ENCODE measurements at places on chromosomes 2 and 18.

- DNase-seq, result no peak
These were observed 58.0 kb upstream of the ARL5A start for GRCh38 chr2:151886241-151886640.

- peak; percentile 32 for DNase-seq
These were observed 33.5 kb downstream of the KLHL29 start for GRCh38 chr2:23418461-23418911.

DNA sequence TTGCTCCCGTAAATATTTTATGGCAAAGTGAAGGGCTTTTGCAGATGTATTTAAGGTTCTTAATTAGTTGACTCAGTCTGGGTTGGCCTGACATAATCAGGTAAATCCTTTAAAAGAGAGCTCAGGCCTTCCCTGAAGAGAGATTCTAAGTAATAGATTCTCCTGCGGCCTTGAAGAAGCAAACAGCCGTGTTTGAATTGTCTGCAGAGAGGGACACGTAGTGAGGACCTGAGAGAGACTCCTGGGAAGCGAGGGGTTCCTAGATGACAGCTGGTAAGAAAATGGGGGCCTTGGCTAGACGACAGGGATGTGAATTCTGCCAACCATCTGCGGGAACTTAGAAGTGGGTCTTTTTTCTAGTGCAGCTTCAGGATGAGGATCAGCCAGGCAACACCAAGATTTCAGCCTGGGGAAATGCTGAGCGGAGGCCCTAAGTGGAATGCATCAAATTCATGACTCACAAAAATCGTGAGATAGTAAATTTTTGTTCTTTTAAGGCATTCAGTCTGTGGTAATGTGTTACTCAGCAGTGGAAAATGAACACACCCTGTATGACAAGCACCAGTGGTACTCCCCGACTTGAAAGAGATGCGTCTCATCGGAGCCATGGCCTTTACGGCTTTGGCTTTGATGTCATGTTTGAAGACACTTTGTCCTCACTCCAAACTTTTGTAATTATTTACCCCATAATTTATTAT lies 62.1 kb upstream of the SMIM21 start:
- peak; percentile 93 for DNase-seq

DNA sequence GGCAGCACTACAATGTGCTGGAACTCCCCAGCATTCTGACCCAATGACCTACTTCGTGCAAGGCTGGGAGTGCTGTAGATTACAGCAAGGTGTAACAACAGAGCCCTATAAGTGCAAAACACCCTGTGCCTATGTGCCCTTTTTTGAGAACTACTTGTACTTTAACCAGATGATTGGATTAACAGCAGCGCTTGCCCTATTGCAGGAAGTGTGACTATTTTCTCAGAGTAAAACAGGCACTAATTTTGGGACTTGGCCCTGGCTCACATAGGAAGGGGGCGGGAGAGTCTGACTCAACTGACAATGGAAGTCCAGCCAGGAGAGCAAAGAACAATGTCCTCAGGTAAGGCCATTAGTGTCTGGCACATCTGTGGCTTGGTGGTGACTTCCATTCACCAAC lies 35.6 kb upstream of the RNF125 start:
- no peak for DNase-seq

GRCh38 chr2:237873421-237873831 lies 14.0 kb downstream of the RAMP1 start:
- no peak for DNase-seq

- no peak for DNase-seq
These were observed 25.5 kb upstream of the CTNNA2 start for GRCh38 chr2:79487399-79487798.

DNA sequence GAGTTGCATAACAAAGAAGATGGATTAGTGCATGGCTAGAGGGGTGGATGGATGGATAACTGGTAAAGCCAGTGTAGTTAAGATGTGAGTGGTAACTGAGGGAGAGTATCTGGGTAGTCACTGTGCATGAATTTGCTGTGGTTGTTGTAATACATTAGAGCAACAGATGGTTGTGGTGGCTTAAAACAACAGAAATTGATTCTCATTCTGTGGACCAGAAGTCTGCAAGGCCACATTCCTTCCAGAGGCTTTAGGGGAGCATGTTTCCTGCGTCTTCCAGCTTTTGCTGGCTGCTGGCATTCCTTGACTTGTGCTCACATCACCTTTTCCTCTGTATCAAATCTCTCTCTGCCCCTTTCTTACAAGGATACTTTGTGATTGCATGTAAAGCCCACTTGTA lies 155.4 kb downstream of the ASB1 start:
- DNase-seq, result peak; percentile 68

DNA sequence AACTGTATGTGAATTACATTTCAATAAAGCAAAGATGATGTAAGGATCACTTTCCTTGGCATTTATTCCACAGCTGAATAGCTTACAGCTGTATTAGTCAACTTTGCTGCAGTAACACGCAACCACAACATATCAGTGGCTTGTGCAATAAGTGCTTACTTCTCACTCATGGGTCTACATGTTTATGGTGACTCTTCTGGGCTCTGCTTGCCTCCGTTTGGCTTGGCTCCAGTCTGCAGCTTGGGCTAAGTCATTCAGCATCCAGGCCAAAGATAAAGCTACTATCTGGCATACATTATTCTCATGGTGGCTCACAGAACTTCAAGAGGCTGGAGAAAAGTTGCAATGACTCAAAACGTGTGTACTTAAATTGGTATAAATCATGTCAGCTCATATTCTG lies 355.0 kb downstream of the RNF144A start:
- DNase-seq, result peak; percentile 78

DNA sequence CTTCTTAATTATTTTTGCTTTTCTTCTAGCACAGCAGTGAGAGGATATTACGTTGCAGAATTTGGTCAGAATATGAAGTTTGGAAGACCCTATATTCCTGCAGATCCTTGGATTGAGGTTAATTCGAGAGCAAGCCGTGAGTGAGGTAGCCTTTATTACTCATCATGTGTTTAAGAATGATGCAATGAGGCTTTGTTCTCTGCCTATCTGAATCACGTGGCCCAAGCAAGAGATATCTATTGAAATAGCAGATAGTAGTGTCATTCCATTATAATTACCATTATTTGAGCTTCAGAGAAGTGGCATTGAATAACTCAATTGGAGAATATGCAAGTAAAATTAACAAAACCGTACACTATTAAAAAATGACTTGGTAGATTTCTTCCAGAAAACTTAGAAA lies 641.1 kb downstream of the TMEM182 start:
- no peak for DNase-seq

DNA sequence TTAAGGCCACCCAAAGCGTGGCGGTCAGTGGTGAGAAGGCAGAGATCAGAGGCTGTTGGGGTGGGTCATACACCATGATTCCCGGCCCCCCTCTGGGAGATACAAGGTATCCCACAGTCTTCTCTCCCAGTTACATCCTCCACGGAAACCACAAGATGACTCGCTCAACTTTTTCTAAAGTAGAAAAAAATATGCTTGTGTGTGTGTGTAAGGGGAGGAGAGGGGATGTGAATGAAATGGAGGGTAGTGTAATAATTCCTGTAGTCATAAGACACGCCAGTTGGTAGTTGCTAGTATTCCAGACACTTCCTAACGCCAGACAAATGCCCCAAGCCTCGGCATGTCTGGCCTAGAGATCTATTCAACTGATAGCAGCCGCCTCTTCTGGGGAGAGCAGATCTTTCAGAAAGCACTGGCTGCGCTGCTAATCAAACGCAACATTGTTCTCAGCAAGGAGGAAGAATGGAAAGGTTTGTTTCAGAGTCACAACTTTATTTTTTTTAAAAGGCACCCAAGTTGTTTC lies 143.5 kb downstream of the TGIF1 start:
- peak; percentile 63 for DNase-seq

DNA sequence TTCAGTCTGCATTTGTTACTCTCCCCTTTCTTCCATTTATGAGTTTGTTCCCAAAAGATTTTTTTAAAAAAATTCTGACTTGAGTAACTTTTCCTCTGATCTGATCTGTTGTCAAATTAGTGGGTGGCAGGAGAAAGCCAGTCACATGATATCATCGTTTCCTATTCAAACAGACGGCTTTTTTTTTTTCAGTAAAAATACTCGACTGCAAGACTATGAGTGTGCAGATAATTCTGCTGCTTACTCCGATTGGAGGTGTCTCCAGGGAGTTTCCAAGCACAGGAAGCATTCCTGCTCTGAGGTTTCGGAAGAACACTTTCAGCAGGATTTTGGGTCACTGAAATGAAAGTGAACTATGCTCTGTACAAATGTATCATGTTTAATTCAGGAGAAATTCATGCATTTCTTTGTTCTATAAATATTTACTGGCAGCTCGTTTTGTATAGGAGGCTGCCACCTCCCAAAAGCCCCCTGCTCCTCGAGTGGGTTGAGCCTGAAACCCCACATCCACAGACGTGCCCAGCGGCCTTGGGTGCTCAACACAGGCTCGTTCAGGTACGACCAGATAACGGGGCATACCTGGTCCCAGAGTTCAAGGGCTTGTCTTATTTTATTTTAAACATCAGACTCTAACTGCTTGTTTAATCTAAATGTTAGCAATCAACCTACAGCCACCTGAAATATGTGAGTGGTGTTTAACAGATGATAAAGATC lies 126.9 kb upstream of the ZNF516 start:
- DNase-seq, result no peak

DNA sequence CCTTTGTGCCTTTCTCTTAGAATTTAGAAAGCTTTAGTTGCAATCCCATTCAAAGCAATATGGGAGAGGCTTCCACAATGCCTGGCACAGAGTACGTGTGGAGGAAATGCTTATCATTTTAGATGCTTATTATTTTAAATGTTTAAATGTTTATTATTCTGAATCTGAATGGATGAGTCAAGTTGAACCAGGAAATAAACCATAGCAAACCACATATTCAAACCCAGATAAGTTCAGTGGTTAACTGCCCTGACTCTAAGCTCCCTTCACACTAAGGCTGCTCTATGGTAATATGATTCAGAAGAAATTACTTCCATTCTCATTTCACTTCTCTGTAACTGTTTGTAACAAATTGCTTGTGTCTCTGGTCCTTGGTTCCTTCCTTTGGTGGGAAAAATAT lies 5.2 kb upstream of the PPP4R1 start:
- no peak for DNase-seq

GRCh38 chr2:136025057-136025973 lies 39.9 kb upstream of the DARS1 start:
- DNase-seq, result no peak

GRCh38 chr2:237575869-237576862 lies 9.8 kb downstream of the PRLH start:
- DNase-seq, result no peak

- no peak for DNase-seq
These were observed 132.3 kb upstream of the TFPI start for GRCh38 chr2:187686416-187687024.

GRCh38 chr18:43012951-43013350 lies 102.5 kb downstream of the RIT2 start:
- no peak for DNase-seq

GRCh38 chr2:240556553-240557100 lies 1.2 kb downstream of the ANKMY1 start:
- DNase-seq, result no peak

DNA sequence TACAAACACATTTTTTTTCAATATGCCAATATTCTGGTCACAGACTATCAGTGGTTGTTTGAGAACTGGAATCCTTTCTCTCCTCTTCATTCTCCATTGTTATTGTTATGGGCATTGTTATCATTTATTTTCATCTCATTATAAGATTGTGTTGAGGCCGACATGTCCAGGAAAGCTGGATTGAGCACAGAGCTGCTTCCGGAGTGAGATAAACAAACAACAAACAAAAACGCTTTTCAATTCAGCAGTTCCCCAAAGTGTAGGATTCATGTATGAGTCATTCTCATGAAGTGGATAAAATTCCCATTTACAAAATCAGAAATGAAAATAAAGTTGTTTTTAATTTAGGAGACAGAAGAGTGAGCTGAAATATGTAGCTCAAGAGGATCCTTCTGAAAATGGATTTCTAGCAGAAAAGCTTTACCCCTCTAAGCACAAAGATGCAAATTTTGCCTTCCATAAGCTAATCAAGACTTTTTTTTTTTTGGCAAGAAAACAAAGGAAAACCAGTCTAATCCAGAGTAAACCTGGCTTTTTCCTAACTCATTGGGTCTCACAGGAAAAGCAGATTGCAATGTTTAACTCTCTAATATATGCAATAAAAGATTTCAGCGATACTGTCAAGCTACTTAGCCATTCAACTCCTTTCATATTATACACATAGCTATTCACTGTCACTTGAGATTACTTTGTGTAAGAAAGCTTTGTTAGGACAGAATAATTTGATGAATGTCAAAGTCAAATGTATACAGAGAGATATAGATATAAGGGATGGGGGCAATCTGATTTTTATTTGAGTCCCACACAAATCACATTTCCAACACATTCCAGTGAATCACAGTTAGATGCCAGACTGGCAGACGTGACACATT lies 1441.7 kb upstream of the CELF4 start:
- DNase-seq, result no peak

DNA sequence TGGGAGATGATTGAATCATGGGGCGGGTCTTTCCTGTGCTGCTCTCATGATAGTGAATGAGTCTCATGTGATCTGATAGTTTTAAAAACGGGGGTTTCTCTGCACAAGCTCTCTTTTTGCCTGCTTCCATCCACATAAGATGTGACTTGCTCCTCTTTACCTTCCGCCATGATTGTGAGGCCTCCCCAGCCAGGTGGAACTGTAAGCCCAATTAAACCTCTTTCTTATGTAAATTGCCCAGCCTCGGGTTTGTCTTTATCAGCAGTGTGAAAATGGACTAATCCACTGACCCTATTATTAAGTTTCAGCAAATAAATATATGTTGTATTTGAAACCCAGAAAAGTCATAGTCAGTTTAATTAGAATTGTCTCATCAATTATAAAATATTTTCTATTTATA lies 22.0 kb downstream of the IRS1 start:
- DNase-seq, result no peak

- no peak for DNase-seq
These were observed 136.7 kb downstream of the SH3BP4 start for GRCh38 chr2:235088496-235088921.

GRCh38 chr2:240604291-240604938 lies 17.9 kb downstream of the CAPN10 start:
- DNase-seq, result no peak

DNA sequence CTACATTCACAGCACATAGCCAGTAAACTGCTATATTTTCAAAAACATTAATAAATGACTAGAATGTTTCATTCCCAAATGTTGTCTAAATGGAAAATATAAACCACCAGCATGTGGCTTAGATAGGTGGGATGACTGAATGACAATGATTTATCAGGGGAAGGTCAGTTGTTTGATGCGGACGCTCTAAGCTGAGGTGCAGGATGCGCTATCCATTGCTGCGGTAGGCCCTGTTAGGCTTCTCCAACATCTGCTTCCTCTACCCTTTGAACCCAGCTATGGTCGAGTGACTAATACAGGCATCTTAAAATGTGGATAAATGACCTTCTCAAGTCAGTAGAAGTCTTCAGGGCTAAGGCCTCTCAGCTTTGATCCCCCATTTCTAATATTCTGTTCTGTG lies 584.2 kb downstream of the CMPK2 start:
- no peak for DNase-seq
